ENCODE measurements at places on chromosomes 13 and 19.

- DNase-seq = no peak
Observed at GRCh38 chr13:69585656-69586055, 522.0 kb upstream of the ATXN8OS start.

DNA sequence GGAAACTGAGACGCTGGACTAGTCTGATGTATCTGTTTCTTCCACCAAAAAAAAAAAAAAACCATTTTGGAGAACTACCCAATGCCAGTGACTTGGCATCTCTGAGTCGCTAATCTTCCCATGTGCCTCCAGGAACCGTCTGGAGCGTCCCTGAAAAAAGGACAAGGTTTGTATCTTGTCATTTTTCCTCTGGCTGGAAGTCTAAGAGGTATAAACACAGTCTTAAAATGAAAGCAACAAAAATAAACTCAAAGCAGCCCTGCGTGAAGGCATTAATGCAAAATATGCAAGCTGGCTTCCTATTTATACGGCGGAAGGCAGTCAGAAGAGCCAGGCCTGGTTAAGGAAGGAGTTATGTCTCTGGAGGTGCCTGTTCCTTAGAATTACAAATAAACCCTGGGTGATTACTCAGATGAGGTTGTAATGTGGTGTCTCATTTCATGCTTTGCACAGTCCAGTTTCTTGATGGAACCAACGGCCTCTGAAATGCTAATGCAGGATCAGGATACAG, 20.3 kb downstream of the ACTN4 start:
- DNase-seq = peak; percentile 75

GRCh38 chr13:46387064-46387851, at the start of gene RUBCNL:
Gene RUBCNL, minus strand, starts transcription at chr13:46387252. Its CDS starts 14,777 bp downstream, at chr13:46372475.
- DNase-seq = no peak

DNA sequence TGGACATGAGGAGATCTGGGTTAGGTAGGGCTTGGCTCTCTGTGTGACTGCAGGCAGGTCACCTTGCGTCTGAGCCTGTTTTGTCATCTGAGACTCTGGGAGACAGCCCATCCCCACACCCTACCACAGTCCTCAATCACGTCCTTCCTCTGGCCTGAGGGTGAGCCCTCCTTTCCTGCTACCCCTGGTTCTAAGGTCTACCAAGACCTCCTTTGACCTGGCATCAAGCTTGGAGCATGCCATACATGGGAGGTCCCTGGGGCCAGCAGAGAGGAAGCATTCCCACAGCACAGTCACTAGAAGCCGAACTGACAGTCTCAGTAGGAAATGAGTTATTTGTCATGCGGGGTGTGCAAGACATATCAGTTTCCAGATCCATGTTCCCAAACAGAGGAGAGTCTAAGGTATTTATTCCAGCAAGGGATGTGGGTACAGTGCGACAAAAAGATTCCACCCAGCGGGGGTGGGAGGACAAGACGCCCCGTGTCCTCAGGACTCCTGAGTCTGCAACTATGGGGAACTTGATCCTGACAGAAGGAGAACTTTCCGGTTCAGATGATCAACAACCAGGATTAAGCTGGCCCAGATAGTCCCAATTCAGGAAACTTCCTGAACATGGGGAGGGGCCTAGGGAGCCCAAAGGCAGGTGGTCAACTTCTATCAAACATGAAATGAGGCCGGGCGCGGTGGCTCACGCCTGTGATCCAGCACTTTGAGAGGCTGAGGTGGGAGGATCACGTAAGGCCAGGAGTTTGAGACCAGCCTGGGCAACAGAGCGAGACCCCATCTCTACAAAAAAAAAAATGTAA, 9.5 kb downstream of the ARRDC2 start:
- DNase-seq = no peak

- DNase-seq = no peak
Observed at GRCh38 chr13:25380741-25381324, 9.1 kb downstream of the ATP8A2 start.

DNA sequence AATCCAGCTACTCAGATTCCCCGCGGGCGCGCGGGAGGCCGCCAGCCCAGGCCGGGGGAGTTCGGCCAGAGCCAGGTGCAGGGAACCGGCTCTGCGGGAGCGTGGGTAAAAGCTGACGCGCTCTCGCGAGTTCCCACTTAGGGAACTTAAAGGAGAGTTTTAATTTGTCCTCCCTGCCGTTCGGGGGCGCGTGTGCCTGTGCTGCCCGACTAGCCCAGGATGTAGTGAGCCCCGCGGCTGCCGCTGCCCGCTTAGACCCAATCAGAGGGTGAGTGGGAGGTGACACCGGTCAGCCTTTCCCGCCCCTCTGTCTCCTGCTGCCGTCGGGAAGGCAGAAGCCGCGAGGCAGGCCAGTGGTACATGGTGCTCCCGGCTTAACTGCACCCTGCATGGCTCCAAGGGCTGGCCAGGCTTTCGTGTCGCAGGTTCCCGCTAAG, 36.0 kb upstream of the NEK3 start:
- DNase-seq = peak; percentile 77
